ENCODE measurements at places on chromosomes 16 and 17. TPM values are rescaled to one million over a fixed set of nuclear protein-coding genes. Genes with fewer than 3 reads are reported as not detected.

DNA sequence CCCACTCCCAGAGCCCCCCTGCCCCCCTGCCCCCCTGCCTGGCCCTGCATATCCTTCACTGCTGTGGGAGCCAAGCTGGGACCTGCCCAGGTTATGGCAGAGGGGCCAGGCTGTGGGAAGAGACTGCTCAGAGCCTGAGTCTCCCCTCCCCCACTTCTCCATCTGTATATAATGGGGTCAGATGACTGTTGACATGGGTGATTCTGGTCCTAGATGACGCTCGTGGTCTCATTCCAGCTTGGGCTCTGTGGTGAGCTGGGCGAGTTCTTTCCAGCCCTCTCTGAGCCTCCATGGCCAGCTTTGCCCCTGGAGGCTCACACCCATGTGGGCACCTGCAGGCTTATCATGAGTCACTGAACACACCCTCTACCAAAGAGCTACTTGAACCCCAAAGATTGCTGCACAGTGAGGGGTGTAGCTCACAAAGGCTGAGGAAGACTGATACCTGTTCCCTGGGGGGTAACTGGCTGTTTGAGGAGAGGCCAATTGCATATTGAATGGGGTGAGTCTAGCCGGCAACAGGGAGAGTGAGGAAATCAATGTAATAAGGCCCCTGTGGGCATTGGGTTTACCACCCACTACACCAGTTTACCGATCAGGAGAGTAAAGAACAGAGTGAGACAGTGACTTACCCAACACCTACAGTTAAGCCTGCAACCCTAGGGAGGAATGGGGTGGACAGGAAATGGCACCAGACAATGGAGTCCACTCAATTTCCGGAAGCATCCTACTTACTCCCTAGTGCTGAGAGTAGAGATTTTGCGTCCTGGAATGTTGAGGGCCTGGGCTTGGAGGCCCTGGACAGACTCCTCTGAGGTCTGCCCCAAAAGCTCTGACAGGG lies 4.2 kb upstream of the SREBF1 start:
- DNase-seq = no peak

DNA sequence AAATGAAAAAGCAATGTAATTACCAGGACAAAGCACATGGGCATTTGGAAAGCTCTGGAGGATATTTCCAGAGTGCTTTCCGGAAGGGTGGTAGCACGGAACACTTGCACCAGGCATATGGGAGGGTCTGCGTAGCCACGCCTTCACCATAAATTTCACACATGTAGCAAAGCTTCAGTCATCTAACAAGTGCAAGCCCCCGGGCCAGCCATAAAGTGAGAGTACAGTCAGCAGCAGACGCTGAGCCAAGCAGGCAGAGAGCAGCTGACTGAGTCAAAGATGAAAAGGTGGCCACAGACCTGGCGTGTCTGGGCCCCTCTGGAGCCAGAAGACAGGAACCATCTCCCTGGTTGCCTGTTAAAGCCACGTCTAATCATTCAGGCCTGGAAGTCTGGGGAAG lies 130.6 kb downstream of the SEC14L1 start:
- DNase-seq = no peak

GPR142 gene
- total RNA-seq = not detected

GRCh38 chr17:41003926-41004325 lies 4.2 kb upstream of the KRTAP3-2 start:
- DNase-seq = no peak

GRCh38 chr16:50309156-50309526 lies 42.8 kb downstream of the ADCY7 start:
- no peak for DNase-seq

IL4R gene
- 33.2 TPM for total RNA-seq

FBXL19 gene
- total RNA-seq = 27.0 TPM

Measured in pulmonary artery endothelial cell (primary cell).